ENCODE measurements at places on chromosomes 5 and 9. TPM values are rescaled to one million over a fixed set of nuclear protein-coding genes. Genes with fewer than 3 reads are reported as not detected.
A peak's percentile ranks its signal among the peaks of the same experiment; 100 is the strongest.

The FAM153A gene
- total RNA-seq = 0.63 TPM

The POLE3 gene
- 22.5 TPM for total RNA-seq

The RNF224 gene
- total RNA-seq = not detected

The CDKN2A gene
- 0.30 TPM for total RNA-seq

- no peak for DNase-seq
Measured at GRCh38 chr5:60507687-60508086, 192.3 kb downstream of the DEPDC1B start.

DNA sequence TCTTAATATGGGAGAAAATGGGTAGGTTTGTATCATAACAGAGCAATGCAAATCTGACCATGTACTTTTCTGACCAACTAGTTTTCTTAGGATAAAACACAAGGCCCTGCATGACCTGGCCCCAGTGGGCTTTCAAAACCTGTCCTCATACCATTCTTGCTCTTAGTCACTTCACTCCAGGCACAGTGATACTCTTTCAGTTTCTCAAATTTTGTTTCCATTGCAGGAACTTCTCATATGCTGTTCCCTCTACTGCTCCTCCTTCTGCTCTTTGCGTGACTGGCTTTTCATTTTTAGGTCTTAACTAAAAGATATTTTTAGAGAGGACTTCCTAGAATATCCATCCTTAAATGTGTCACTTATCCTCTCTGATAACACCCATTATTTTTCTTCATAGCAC is 112.4 kb downstream of the INIP start:
- DNase-seq = no peak

DNA sequence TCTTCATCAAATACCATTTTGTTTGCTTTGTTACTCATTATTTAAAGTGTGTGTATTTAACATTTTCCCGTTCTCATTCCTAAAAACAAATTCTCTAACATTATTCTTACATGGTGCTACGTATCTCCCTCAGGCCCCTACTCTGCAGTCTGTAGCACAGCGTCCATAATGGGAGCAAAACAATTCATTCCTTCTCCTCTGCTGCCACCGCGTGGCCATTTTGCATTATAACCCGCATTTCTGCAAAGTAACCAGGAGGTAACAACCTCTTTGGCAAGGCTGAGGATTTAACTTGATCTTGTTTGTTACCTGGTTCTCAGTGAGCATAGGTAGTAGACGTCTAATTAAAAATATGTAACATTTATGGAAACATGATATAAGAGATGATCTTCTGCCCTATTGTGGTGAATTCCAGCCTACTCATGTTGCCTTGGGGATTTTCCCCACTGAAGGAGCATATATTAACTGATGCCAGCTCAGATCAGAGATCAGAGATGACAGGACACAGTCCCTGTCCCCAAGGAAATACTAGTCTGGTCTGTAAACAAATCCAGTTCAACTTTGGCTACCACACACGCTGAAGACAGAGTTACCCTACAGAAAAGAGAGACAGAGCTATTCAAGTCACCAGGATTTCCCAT is 10.5 kb downstream of the OR1K1 start:
- peak; percentile 64 for DNase-seq

All from left ventricle myocardium inferior (tissue), 1 donor.